Activated CD8-positive, alpha-beta T cell treated with anti-CD3 and anti-CD28 coated beads for 36 hours (primary cell): ENCODE measurements at places on chromosomes 5 and 9. TPM values are rescaled to one million over a fixed set of nuclear protein-coding genes. Genes with fewer than 3 reads are reported as not detected.

Gene GABRA6
- not detected for total RNA-seq

Gene PCDHA1
- total RNA-seq: not detected

Gene RORB
- 0.11 TPM for total RNA-seq

Gene INSL6
- total RNA-seq: not detected

Gene GADD45G
- 5.0 TPM for total RNA-seq

Gene PHYKPL
- 60.4 TPM for total RNA-seq

Gene SV2C
- total RNA-seq: 0.07 TPM

Gene GGTA1
- total RNA-seq: not detected

Gene SHISAL2B
- total RNA-seq: not detected

Gene SLC27A6
- total RNA-seq: not detected

Gene TMC1
- not detected for total RNA-seq

Gene BHMT
- not detected for total RNA-seq

Gene ADRA1B
- total RNA-seq: not detected
